ENCODE measurements at places on chromosomes 2 and 18.

- DNase-seq: no peak
Measured at GRCh38 chr2:56099963-56100362, 83.8 kb upstream of the CCDC85A start.

DNA sequence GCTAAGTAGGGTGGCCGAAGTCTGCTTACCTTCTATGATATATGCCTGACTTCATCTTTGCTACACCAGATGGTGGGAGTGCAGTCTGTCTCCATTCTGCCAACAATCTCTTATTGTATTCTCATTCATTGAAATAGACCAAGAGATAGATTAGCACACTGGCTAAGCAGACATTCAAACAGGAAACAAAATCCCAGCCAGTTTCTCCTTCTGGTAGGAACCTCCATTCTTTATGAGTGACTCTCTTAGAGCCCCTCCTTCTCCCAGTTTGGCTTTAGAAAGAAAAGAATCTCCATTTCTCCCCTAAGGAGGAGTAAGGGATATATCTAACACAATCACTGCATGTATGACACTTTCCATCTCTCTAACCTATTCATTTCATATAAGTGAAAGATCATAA is 118.9 kb upstream of the COL5A2 start:
- no peak for DNase-seq

DNA sequence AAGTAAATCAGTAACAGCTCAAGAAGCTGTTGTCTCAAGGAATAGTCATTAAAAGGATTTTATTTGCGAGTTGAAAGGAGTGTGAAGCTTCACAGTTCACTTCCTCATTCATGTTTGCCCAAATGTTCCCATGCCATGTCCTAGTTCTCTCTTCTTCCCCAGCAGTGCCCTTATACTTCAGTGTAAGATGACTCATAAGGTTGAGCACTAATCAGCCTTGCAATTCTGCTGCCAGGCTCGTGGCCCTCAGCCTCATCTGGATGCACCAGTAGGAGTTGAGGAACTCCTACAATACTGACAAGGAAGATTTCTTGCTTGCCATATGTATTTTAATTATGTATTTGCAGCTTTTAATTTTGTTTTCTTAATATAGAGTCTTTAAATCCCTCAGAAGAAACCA is 1980.4 kb downstream of the SUCLG1 start:
- DNase-seq: no peak

GRCh38 chr2:133424876-133425275 is 143.4 kb downstream of the NCKAP5 start:
- DNase-seq: no peak

- no peak for DNase-seq
Measured at GRCh38 chr2:210000464-210001324, 1.7 kb upstream of the RPE start.

Data from stimulated activated CD4-positive, alpha-beta T cell treated with anti-CD3 and anti-CD28 coated beads, Interleukin-4, amount 100 ng/mL, for 48 hours (primary cell).